ENCODE measurements at places on chromosomes 12 and 14. TPM values are rescaled to one million over a fixed set of nuclear protein-coding genes. Genes with fewer than 3 reads are reported as not detected.

DNA sequence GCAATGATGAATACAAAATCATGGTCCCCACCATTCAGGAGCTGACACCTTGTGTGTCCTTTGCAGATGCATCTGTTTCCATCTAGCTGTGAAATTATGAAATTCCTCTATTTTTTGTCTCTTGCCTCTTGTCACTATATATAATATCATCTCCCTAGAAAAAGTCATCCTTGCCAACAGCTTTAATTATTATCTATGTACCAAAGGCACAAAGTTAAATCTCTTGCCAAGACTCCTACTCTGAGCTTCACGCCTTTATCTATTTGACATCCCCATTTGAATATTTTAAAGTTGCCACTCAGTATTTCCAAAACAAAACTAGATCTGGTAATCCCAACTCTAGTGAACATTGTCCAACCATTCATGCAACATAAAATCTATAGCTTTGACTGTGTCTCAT lies 32.0 kb upstream of the PRB2 start:
- no peak for DNase-seq

- no peak for DNase-seq
Measured at GRCh38 chr14:47596860-47597259, 78.5 kb downstream of the MDGA2 start.

DNA sequence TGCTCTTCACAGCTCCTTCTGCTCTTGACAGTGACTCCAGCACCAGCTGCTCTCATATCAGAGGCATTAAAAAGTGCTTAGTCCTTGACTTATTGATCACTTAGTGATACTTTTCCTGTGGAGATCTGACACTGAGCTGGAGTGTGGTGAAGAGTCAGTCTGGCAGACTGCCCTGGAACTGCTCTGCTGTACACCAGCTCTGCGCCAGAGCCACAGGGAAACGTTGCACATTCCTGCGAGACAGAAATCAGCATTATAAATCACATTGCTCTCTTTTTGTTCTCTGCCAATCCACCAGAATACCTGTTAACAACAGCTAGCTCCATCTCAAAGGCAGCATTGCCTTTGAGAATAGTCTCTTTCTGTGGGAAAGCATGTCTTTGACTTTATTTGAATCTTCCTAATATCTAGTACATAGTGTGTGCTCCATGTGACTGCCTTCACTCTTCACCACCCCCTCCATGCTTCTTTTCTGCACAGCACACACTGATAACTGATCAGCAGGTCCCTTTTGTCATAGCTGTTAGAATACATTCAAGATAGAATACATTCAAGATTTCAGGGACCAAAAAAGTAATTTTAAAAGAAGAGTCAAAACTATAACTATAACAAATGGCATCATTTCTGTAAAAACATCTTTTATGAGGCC lies 48.2 kb upstream of the VSX2 start:
- DNase-seq, result no peak

- DNase-seq, result no peak
Measured at GRCh38 chr14:70152704-70153103, 36.0 kb downstream of the SLC8A3 start.

DNA sequence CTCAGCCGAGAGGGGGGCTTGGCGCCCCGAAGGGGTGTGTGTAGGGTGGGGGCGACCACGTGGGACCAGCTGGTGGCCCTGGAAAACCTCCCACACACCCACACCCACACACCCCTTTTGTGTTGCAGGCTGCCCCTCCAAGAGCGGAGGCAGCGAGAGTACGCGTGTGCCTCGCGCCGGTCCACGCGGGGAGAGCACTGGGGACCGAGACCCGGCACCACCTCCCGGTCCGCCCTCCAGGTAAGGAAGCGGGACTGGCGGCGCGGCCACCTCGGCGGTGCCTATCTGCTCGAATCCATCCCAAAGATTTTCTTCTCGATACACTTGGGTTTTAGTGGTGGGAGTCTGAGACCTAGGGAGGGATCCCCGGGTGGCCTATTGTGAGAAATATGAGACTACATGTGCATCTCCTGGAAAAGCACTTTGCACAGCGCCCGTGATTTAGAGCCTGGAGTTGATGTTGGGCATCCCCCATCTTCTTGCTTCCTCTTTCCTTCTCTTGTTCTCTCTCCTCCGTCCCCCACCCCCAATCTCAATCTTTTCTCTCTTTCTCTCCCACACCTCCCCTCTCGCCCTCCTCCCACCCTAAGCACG lies 393 bp downstream of the SYT1 start:
- DNase-seq, result no peak

DNA sequence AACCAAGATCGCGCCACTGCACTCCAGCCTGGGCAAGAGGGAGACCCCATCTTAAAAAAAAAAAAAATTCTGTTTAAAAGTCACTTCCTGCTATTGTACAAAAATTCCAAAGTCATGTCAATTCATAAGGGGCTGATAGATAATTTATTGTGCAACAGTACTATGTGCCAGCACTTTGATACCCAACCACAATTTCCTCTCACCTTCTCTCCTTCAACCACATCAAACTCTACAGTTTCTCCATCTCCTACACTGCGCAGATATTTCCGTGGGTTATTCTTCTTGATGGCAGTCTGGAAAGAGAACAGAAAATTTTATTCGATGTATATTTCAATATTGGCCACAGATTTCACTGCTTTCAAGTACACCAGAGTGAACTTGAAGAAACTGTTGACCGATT lies 7.6 kb downstream of the YBX3 start:
- DNase-seq, result no peak

MORN3 gene
- total RNA-seq, result not detected

B4GALNT1 gene
- 4.4 TPM for total RNA-seq
